B cell (primary cell): ENCODE measurements at places on chromosomes 7 and 10.
A peak's percentile ranks its signal among the peaks of the same experiment; 100 is the strongest.

GRCh38 chr7:124263232-124263827, 230.5 kb upstream of the TMEM229A start:
- no peak for DNase-seq

- no peak for DNase-seq
These were observed 6.8 kb downstream of the SMARCD3 start for GRCh38 chr7:151241755-151242096.

GRCh38 chr7:1943326-1943725, 273.2 kb downstream of the ELFN1 start:
- no peak for DNase-seq

- peak; percentile 70 for DNase-seq
These were observed 700 bp downstream of the MTPN start for GRCh38 chr7:135976312-135977006.

DNA sequence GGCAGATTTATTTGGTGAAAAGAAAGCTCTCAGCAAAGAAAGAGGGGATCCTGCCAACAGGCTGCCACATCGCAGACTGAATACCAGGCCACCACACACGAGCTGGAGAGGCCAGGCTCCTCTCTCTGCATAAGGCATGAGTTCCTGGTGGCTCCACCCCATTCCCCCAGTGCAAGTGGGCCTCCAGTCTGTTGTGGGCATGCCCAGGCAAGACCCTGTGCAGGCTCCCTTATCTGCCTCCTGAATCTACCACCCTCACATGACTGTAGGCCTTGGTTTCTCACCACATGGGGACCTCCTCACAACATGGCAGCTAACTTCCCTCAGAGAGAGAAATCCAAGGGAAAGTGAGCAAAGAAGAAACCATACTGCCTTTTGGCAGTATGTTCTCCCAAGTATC, 26.7 kb upstream of the CUL1 start:
- no peak for DNase-seq
